ENCODE measurements at places on chromosomes 4 and X.

DNA sequence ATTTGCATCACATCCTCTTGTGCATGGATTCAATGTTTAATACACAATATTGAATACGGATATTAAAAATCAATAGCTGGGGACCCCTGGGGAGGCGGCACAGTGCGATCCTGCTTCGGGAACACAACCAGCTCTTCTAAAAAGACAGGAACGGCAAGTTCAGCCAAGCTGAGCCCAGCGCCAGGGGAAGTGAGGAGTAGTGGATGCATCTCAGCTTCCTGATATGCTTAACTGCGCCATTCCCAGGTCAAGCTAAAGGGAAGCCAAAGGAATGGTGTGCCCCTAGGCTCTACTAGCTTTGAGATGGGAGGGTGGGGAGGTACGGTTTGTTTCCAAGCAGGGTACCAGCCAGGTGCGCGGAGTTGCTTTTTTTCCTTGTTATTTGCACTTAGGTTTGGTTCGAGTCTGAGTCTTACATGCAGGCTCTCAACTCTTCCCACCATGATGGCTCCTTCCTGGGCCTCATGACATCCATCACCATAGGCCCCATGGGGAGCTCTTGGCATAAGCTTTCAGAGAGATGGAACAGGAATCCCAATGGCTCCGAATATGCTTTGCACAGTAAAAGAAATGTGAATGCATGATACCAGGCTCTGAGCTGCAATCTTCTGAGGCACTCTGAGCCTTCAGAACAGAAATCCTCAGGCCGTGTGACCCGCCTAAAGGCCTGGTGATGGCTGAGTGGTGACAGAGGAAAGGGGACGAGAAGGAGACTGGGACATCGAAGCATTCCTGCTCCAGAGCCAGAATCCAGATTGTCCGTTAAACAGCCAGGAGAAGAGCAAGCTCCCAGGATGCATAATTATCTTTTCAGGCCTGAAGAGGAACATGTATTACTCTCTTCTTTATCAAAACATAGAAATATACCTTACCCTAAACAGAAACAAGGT is 51.8 kb upstream of the BCOR start:
- no peak for DNase-seq

GRCh38 chrX:53356186-53356585 is 66.3 kb downstream of the SMC1A start:
- DNase-seq: no peak

DNA sequence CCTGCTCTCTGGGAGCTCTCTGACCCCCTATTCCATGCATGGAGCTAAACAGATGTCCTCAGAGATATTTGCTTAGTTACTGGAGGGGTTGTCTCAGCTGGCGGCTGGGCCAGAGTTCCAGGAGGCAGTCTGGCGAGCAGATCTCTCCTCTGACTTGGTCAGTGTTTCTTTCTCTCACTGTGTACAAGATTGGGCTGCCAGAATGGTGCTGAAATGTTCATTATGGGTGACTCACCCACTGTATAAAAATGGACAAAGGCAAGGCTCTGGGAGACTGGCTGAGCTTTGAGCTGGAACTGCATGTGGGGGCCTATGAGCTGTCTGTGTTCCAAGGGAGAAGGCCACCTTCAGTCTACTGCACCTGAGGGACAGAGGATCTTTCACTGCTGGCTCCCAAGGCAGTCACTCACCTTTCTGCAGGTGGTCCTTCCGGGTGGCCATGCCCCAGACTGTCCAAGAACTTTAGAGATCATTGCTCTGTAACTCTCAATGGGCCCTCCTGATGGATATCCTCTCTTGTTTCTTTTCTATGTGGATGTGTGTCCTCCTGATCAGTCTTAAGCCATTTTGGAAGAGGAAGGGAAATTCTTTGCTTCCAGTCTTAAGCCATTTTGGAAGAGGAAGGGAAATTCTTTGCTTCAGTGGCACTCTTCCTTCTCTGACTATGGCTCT is 88.2 kb downstream of the CFAP299 start:
- DNase-seq: peak; percentile 19

DNA sequence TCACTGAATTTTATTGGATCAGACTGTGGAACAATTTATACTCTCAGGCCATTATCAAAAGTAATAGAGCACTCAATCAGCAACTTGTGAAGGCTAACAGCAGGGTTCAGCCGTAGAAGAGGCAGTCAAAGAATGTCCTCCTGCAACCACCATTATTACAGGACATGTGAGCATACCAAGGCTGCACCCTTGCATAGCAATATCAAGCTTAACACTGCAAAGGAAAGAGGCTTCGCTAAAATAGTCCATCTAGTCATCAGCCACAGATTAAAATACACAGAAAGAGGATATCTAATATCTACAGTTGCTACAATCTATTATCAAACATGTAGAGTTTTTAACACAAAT is 42.9 kb upstream of the TMPRSS11B start:
- DNase-seq: no peak

DNA sequence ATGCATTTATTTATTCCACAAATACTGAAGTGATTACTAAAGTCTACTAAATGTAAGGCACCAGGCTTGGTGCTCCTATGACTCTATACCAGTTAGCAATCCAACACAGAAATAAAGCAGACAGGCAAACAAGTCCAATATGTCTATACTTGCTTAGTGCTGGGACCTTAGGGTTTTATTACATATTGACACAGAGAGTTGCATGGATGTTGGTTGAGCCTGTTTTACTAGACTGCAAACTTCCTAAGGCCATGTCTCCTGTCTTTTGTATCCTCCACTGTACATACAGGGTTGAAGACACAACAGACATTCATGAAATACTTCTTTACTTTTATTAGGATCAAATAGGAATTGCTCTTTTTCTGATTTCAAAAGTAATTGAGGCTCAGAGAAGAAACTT is 69.0 kb downstream of the LNX1 start:
- DNase-seq: peak; percentile 32

DNA sequence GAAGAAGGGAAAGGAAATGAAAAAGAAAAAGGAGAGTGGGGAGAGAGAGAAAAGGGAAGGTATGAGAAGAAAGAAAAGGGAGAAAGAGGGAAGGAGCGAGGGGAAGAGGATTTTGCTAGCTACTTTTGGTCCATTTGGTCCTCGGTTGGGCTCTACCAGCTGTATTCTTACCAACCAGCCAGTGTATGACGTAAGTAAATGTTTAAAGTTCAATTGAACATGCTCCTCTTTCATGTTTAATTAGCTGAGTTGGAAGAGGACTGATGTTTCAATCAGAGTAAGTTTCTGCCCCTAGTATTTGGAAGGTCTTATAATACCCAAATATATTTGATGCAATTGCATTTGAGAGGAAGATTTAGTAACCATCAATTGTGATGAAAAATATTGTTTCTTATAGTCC is 424.0 kb upstream of the CXorf51B start:
- DNase-seq: no peak

DNA sequence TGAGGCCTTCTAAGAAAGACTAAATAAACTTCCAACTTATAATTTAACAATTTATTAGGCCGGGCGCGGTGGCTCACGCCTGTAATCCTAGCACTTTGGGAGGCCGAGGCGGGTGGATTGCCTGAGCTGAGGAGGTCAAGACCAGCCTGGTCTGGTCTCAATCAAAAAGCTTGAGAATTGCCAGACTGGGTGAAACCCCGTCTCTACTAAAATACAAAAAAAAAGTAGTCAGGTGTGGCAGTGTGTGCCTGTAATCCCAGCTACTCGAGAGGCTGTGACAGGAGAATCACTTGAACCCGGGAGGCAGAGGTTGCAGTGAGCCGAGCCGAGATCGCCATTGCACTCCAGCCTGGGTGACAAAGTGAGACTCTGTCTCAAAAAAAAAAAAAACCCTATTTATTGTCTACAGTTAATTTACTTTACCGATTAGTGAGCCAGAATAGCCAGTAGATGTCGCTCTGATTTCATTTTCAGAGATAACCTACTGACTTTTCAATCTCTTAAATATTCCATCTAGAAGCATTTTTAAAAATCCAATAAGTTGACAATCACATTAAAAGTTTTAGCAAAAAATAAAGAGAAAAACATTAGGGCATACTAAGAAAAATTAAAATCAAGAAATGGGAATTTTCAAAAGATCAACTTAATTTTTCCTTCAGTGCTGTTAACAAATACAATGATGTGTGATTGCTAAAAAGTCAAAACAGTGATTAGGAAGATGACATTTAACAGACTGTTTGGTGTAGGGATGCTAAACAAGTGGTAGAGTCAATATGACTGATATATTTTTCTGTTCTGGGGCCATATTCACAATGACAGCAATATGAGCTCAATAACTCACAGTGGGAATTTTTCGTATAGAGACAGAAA is 4.3 kb upstream of the SHROOM3 start:
- peak; percentile 60 for DNase-seq

- DNase-seq: no peak
These were observed 60.6 kb downstream of the OPHN1 start for GRCh38 chrX:68372665-68373064.

- DNase-seq: no peak
These were observed 79.8 kb downstream of the SPANXN3 start for GRCh38 chrX:143437439-143437838.

GRCh38 chr4:6964858-6965257 is 55.2 kb downstream of the TBC1D14 start:
- DNase-seq: no peak

DNA sequence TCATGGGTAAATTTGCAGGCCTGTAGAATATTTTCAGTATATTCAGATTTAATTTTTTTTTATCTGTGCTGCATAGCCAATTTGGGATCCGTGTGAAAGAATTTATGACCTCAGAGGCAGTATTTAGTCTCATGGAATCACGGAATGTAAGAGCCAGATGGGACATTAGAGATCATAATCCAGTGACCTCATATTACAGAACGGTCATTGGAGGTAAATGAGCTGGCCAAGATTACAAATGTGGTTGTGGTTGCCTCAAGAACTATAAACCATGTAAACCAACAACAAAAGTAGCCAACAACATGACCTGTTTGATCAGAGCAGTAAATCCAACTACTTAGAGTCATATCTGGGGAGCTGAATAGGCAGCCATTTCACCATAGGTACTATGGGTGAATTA is 71.6 kb downstream of the AMOT start:
- peak; percentile 43 for DNase-seq

DNA sequence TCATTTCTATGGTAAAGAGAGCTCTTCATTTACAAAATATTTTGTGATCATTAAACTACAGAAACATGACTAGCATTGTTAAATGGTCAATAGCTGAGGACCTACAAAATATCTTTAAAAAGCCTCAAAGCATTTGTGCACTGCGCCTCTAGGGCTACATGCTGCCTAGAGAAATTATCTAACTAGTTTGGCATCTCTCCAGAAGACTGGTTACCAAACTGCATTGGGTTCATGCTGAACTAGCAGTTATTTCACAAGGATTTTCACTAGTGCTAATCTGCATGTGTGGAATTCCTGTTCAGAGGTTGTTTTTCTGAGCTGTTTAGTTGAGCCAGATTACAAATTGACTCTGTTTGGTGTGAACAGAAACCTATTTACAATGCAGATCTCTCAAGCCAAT is 58.5 kb upstream of the PITX2 start:
- DNase-seq: no peak

GRCh38 chr4:173698557-173699262 is 168.7 kb upstream of the HAND2 start:
- DNase-seq: no peak

- DNase-seq: no peak
These were observed 50.4 kb upstream of the PSAPL1 start for GRCh38 chr4:7485096-7485495.

DNA sequence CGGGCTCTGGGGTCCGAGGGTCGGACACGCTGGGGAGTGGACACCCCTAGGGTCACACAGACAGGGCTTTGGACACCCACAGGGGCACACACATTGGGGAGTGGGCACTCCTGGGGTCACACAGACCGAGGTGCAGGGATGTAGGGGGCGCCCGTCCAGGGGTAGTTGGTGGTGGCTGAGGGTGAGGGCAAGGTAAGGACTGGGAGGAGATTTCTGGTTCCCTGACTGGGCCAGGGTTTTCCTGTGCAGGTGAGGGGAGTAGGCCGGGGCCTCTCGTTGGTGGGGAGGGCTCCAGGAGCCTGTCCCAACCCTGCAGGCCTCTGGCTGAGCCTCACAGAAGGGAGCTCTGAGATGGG is 21.9 kb upstream of the WDR45 start:
- no peak for DNase-seq

- no peak for DNase-seq
These were observed 205.4 kb downstream of the HS3ST1 start for GRCh38 chr4:11223311-11223710.

DNA sequence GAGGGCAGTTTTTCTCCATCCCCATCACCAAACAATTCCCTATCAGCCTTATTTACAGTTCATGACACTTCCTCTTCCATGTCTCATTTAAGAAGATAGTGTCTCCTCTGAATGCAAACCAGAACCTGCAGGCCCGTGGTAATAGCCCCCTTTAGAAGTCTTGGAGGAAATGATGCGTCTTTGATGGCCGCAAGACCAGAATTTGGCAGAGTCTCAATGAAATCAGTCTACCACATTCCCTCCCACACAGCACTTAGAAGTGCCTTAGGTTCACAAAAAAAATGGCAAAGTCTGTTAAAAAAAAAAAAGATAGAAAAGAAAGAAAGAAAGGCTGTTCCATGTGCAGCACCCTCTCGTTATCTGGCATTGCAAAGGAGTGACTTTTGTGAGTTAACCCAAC is 2.1 kb upstream of the KDR start:
- DNase-seq: no peak

GRCh38 chrX:38335382-38335781 is 8.1 kb upstream of the RPGR start:
- DNase-seq: no peak

DNA sequence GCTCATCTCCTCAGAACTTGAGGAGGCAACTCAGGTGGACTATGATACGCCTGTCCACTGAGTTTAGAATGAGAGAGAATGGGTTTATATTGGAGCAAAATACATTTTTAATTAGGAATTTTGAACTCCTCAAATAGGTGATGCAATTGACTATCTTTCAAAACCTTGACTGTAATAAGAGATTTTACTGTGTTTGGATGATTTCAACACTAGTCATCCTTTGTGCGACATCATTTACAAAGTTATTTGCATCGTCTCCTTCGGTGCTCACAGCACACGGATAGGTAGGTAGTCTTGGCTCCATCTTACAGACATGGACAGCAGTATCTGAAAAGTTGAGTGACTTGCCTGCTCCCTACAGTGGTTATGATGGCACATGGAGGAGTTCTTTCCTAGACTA is 67.0 kb downstream of the AASDH start:
- peak; percentile 67 for DNase-seq

GRCh38 chr4:91116861-91117260 is 989.7 kb downstream of the CCSER1 start:
- no peak for DNase-seq

DNA sequence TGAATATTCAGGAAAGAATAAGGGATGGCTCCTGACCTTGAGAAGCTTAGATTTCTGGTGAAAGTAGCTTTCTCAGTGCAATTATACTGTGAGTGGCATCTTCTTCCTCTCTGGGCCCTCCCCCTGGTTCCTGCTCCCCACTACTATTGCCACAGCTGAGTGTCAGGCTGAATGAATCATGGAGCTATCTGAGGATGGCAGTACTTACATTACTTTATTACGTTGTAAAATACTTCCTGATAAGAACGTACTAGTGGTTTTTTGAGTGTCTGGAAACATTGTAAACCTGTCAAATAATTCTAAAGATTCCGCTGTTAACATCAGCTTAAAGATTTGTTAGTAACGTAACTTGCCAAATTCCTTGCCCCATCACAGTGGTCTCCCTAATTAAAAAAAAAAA is 36.2 kb downstream of the ARHGAP10 start:
- peak; percentile 87 for DNase-seq
